Activated CD4-positive, alpha-beta T cell treated with anti-CD3 and anti-CD28 coated beads, Interleukin-2, Interleukin-4, amounts not matched to agents 100 ng/mL and 50 ng/mL, durations not matched to agents 16 hours and 8 hours (primary cell): ENCODE measurements at places on chromosomes 16 and 17.
A peak's percentile ranks its signal among the peaks of the same experiment; 100 is the strongest.

GRCh38 chr17:76063875-76064546 lies 8.3 kb downstream of the SRP68 start:
- peak; percentile 47 for DNase-seq

GRCh38 chr16:86775511-86775921 lies 197.2 kb downstream of the FOXL1 start:
- no peak for DNase-seq

DNA sequence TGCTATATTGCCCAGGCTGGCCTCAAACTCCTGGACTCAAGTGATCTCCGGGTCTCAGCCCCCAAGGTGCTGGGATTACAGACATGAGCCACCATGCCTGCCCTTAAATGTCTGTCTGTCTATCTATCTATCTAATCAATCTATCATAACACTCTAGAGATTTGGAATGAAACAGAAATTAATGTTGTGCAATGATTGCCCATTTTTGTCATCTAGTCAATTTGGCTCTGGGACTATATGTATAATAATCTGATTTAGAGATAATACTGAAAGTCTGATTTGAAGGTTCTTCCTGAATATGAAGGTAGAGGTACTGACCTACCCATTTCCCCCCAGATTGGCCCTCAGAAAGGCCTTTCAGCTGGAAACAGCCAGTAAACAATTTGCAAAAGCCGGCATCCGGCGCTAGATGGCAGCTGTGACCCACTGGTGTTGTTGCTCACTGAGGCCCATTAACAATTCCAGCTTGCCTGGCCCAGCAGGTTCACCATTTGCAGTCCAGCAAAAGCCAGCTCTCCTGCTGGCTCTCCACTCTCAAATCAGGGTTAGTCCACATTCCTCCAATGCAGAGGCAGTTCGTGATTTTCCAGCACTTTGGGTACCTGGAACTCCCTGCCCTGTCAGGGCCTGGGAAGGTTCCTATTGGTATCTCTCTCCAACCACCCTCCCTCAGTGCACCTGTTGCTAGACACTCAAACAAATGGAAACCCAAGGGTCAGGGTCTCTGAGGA lies 22.9 kb upstream of the C16orf87 start:
- peak; percentile 65 for DNase-seq

DNA sequence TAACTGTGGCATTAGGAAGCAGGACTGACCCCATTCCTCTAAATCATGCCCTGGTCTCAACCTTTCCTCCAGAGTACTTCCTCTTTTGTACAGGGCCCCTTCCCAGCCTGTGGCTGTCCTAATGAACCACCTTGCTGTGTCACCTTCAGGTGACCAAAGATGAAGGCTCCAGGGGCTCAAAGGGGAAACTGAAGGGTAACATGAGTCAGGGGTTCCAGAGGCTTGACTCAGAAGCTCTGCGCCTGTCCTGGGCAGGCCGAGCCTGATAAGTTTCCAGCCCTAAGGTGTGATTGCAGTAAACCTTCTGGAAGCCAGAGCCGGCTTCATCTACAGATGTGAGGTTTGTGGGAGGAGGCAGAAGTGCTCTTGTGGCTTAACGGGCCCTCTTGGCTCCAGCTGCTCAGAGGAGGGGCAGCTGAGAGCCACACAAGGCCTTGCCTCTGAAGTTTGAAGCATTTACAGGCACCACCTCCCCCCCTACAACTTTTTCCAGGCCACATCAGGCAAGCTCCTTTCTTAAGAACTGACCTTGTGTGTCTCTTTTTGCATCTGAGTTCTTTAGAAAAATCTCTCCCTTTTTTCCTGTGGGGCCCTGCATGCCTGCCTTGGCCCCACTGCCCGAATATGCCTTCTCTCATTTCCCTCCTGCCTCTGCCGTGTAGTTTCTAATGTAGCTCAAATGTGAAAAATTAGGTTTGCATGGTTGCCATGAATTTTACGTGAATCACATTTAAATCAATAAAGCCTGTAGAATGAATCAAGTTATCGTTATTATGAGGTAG lies 149.9 kb downstream of the CLEC16A start:
- peak; percentile 88 for DNase-seq

- no peak for DNase-seq
Measured at GRCh38 chr17:10657148-10657547, at the start of gene MYH3. Gene MYH3, minus strand, starts transcription at chr17:10657309. Its CDS starts 2,245 bp downstream, at chr17:10655064.

GRCh38 chr17:58005031-58005727 lies 1.9 kb downstream of the SRSF1 start:
- DNase-seq: no peak

DNA sequence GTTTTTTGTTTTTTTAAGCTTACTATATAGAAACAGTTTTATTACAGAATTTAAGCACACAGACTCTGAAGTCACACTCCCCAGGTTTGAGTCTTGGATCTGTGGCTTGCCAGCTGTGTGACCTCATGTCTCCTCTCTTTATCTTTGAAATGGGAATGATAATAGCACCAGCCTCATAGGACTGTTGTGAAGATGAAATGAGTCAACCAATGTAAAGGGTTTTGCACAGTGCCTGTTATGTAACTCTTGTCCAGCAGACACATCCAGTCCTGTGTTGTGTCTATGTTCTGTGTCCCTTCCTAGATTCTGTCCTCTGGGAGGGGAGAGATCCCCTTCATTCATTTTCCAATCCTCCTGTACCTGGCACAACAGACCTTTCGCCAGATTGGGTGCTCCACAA lies 3.1 kb upstream of the CPD start:
- no peak for DNase-seq

DNA sequence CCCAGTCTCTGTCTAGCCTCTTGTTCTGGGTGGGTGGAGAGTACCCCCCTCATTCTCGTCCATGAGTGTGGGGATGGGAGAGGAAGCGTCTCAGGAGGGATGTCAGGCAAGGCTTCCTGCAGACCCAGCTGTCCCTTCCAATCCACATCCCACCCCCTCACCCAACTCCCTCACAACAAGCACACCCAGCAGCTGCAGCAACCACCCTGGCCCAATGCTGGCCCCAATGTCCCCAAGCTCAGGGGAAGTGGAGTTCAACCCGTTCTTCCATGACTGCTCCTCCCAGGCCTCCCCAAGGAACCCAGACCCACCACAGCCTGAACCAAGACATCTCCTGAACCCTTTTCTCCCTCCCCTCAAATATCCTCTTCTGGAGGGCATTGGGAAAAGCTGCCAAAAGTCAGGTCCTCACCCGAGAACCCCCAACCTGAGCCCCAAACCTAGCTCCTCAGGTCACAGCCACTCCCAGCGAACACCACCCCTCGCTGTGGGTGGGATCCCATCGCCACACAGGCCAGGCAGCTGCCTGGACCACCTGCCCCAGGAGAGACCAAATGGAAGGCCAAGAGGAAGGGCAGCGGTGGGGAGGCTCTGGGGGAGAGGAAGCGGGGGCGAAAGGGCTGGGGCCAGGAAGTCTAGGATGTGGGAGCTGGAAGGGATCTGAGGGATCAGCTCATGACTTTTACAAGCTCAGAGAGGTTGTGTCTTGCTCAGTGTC lies 47.6 kb downstream of the FZD2 start:
- no peak for DNase-seq

DNA sequence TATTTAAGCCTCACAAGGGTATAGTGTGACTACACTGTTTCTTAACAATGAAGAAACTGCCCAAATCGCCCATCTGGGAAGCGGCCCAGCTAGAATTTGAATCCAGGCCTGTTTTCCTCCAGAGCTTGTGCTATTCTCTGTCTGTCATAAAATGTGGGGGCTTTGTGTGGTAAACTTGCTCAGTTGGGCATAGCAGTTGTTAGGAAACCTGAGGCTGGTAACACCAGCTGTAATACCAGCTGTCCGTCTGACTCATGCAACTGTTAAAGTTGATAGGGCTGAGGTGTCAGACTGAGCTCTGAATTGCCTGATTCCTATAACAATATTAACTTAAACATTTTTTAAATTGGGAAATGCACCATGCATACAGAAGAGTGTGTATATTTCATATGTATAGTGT lies 9.3 kb downstream of the NOD2 start:
- no peak for DNase-seq

DNA sequence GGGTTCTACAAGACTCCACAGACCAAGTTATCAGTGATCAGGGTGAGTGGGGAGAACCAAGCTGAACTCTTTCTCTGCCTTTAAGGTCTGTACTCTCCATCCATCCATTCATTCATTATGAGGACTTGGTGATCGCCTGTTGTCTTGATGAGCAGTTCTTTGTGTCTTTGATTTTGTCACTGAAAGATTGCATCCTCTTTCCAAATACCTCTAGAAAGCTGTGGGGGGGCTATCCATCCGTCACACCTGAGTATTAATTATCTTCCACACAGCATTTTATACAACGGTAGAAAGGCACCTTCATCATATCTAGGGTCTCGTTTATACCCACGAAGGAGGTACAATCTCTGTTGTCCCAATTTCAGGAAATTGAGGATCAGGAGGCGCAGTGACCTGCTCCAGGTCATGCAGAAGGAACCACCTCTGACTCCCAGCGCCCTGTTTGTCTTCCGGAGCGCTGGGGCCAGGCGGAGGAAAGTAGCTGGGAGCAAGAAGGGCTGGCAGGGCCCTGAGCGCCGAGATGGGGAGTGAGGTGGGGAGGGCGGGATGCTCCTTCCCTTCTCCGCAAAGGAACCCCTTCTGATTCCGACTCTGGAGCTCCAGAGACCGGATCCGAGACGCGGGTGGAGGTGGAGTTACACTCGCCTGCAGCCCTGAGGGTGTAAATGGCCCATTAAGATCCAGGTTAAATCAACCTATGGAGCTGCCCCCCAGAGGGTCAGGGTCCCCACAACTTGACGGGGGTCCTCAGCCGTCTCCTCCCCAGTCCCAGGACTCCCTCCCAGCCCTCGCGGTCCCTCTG lies 605 bp upstream of the ABAT start:
- DNase-seq: no peak

GRCh38 chr17:63519116-63519881 lies 3.9 kb upstream of the KCNH6 start:
- DNase-seq: no peak

DNA sequence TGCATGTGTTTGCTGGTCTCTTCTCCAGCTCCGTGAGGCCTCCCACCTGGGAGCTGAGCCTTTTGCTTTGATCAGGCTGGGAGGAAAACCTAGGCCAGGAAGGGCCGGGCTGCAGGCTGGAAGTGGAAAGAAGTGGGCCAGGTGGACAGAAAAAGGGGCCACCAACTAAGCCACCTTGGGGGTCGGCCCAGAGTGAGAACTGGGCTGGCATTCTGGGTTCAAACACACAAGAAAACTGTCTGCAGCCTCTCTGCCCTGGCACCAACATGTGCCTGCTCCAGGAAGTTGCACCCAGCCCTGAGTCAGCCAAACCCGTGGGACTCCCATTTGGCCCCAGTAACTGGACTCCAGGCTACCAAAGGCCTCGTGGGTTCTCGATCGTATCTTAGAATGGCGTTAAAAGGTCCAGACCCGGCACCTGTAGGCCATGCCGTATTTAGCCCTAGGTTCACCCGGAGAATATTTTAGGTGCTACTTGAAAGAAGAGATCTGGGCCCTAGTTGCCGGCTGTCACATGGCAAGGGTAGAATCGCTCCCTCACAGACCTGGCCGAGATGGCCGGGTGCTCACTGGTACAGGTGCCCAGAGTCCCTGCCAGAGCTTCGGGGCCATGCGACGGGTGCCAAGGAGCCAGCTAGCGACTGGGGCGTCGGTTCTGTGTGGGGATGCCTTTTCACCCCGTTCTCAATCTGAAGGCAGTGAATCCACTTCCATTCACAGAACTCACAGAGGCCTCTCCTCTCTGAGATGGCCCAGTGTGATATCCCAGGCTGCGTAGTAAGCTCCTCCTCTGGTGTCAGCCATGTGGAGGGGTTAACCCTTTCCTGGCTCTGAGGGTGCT lies 236.6 kb downstream of the MRTFB start:
- no peak for DNase-seq

DNA sequence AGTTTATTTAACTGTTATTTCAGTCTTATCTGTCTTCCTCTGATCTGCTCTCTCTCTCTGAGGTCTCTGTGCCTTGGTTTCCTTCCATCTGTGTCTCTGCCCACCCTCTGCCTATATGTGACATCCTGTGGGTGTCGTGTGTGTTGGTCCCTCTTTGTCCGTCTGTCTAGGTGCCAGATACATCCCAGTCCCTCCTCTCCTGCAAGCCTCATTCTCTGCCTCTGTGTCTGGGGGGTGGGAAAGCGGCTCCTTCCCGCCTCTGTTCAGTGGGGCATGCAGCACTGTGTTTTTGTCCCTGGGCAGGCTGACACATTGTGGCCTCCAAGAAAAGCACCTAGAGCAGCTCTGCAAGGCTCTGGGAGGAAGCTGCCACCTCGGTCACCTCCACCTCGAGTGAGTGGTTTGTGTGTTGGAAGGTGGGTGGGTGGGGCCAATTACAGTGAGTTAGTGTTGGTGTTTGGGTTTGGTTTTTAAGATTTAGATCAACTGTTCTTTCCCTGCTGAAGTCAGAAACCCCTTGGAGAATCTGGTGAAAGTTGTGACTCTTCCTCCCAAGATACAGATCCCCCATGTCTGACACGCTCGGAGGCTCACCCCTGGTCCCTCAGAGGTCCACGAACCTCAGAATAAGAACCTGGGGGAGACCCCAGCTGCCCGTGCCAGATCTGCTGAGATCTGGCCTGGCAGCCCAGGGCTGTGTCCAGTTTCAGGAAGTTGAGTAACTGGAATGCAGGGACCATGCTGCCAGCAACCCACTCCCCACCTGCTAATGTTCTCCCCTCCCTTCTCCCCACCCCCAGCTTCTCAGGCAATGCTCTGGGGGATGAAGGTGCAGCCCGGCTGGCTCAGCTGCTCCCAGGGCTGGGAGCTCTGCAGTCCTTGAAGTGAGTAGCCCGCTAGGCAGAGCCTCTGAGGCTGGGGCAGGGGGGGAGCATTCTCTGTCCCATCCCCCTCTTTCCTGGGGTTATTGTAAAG lies 50.9 kb upstream of the CPNE2 start:
- DNase-seq: peak; percentile 90

DNA sequence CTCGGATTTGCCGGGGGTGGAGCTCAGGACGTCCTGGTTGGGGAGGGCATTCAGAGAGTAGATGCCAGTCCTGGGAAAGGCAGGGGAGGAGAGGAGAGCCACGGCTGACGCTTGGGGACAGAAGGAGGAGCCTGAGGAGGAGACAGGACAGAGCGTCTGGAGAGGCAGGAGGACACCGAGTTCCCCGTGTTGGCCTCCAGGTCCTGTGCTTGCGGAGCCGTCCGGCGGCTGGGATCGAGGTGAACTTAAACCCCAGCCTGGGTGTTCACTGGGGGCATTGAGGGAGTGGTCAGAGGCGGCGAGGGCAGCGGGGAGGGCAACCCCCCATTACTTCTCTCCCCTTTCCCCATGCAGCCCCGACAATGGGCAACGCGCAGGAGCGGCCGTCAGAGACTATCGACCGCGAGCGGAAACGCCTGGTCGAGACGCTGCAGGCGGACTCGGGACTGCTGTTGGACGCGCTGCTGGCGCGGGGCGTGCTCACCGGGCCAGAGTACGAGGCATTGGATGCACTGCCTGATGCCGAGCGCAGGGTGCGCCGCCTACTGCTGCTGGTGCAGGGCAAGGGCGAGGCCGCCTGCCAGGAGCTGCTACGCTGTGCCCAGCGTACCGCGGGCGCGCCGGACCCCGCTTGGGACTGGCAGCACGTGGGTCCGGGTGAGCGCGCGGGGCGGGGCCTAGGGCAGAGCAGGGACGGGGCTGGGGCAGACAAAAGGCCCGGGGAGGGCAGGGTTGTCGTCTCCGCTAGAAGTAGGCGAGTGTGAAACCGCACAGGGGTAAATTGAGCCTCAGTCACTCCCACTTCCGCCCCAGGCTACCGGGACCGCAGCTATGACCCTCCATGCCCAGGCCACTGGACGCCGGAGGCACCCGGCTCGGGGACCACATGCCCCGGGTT lies 3.7 kb downstream of the NOL3 start:
- peak; percentile 67 for DNase-seq
